ENCODE measurements at places on chromosomes 12 and 14.

DNA sequence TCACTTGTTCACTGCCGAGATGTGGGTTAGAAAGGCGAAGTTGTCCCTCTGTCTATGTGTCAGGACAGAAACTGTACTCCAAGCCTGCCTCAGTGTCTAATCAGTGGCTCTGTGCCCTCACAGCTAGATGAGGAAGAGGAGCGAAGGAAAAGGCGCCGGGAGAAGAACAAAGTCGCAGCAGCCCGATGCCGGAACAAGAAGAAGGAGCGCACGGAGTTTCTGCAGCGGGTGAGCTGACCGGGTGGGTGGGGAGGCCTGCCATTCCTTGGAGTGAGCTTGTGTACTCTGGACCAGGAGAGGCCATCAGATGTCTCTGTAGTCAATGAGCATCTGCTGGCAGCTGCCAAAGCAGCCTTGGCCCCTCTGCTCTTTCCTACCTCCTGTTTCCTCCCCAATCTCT, 33.5 kb downstream of the JDP2 start:
- DNase-seq: no peak

- DNase-seq: no peak
Observed at GRCh38 chr12:130846369-130846768, 7.3 kb upstream of the STX2 start.

GRCh38 chr14:58862416-58863160, 224.8 kb downstream of the DACT1 start:
- DNase-seq: no peak

GRCh38 chr12:77594366-77594765, 236.3 kb upstream of the NAV3 start:
- DNase-seq: no peak

- peak; percentile 19 for DNase-seq
Observed at GRCh38 chr12:28998662-28999120, 150.4 kb upstream of the FAR2 start.

DNA sequence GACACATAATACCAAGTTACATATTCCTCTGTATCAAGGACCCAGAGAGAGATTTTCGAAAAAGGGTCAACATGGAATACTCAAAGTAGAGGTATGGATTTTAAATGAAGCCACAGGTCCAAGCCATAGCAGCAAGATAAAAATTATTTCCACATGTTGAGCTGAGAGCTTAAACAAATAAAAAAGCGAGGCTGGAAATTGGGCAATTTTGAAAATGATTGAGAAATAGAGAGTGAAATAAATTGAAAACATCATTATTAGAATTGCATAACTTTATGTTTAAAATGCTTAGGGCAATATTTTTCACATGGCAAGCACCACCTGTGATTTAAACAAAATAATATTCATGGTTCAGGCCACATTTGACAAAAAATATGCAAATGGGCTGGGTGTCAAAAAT, 1251.0 kb upstream of the USP15 start:
- DNase-seq: no peak

DNA sequence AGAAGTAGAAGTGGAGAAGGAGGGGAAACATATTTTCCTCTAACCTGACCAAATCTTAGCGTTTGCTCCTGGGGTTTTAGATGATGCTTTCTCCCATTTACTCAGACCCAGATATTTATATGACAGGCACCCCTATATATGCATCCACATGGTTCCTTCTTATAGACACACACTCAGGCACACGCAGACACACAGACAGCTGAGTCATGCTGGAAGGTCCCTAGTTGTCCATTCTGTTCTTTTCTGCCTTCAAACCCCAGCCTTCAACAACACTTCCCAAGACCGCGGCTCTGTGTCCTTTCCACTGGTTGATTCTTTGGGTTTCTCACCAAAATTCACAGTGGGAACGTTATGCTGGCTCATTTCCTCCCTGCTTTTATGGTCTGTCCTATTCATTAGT, 52.1 kb downstream of the HSPB8 start:
- no peak for DNase-seq

- DNase-seq: peak; percentile 94
Observed at GRCh38 chr12:51009056-51009440, 17.1 kb downstream of the SLC11A2 start.

DNA sequence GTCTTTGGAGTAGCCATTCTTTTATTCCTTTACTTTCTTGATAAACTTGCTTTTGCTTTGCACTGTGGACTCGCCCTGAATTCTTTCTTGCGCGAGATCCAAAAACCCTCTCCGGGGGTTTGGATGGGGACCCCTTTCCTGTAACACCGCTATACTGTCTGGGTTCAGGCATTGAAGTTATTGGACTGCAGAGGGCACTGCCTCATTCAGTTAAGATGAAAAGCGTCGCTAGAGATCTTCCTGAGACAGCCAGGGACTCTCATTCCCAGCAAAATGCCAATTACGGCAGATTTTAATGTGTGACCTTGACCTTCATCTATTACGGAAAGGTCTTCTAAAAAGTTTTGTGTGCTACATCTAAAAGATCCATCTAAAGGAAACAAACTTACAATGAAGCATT, 17.3 kb upstream of the RIMKLB start:
- DNase-seq: no peak

- no peak for DNase-seq
Observed at GRCh38 chr12:64707362-64707761, 51.8 kb downstream of the GNS start.

DNA sequence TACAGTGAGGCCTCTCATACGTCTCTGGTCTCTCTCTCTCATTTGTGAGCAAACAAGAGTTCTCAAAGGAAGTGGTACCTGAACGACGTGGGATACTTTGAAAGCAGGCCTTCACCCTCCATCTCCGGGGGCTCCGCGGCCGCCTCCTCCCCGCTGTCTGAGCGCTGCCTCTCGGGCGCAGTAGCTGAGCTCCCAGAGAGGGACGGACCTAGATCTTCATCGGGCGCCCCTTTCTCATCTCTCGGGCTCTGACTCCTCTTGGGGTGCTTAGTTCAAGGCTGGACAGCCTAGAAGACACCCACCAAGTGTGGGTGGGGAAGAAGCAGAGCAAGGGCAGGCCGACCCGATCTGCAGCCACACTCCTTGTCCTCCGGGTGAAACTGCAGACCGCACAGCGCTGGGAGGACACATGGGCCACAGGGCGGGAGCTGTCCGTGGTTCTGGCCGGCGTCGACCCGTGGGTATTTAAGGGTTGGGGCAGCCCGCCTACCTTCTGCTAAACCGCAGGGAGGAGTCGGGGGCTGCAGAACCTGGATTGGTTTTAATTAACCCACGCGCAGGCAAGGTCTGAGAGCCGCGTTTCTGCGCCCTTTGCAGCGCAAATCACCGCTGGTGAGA, 92.7 kb downstream of the PAH start:
- DNase-seq: no peak
